ENCODE measurements at places on chromosomes 11 and 22.

GRCh38 chr11:37881741-37882140 lies 1283.7 kb upstream of the RAG2 start:
- DNase-seq, result no peak

DNA sequence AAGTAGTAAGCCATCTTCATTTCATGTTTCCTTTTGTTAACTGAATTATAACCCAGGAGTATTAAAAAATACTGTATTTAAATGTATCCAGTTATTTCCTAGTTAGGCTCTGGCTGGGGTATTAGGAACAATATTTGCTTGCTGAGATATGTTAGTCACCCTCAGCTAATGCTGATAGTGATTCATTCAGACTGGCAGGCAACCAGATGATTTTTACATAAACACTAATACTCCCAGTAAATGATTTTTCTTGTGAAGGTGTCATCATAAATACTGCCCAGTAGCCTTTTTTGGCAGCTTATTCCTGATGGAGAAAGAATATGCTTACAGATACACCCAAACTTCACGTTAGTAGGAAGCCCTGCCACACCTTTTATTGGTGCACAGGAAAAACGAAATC lies 8.1 kb downstream of the YWHAH start:
- no peak for DNase-seq

- DNase-seq, result no peak
These were observed 128.8 kb downstream of the APIP start for GRCh38 chr11:34787348-34787747.

GRCh38 chr11:124277804-124278203 lies 21.6 kb downstream of the OR8G5 start:
- DNase-seq, result no peak

DNA sequence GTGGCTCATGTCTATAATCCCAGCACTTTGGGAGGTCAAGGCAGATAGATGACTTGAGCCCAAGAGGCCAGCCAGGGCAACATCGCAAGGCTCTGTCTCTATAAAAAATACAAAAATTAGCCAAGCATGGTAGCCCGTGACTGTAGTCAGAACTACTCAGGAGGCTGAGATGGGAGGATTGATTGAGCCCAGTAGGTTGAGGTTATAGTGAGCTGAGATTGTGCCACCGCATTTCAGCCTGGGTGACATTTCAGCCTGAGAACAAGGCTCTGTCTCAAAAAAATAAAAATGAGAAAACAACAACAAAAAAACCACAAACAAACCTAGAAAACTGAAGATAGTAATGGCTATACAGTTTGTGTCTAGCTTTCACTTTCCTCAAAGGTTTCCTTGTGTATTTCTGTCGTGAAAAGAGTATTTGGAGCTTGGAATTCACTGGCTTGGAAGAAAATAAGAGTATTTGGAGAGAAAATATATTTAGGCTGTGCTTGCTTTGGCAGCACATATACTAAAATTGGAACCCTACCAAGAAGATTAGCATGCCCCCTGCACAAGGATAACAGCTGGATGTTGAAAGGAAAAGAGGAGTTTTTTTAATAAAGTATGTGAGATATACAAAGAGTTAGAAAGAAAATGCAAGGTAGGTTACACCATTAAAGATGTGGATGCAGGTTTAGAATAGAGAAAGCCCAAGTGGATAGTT lies 3.9 kb upstream of the BIRC3 start:
- DNase-seq, result no peak

DNA sequence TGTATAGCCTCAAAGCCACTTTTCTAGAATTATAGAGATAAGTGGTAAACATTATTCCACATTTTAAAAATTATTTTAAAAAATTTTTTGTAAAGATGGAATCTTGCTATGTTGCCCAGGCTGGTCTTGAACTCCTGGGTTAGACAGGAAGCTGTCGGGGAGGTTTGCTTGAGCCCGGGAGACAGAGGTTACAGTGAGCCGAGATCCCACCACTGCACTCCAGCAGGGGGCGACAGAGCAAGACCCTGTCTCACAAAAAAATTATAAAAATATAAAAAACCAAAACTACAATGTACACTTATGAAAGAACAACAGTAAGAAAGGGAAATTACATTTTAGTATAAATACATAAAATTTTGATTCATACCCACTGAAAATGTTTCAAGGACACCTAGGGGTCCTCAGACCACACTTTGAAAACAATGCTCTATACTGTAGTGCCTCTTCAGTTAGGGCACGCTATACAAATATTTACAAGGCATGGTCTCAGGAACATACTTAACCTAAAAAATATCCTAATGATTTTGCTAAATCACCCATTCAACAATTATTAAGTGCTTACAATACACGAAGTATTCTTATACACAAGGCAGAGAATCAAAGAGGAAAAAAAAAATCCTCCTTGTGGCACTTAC lies 111.2 kb downstream of the MRTFA start:
- no peak for DNase-seq

GRCh38 chr11:83895516-83895915 lies 609.3 kb upstream of the CCDC90B start:
- no peak for DNase-seq

DNA sequence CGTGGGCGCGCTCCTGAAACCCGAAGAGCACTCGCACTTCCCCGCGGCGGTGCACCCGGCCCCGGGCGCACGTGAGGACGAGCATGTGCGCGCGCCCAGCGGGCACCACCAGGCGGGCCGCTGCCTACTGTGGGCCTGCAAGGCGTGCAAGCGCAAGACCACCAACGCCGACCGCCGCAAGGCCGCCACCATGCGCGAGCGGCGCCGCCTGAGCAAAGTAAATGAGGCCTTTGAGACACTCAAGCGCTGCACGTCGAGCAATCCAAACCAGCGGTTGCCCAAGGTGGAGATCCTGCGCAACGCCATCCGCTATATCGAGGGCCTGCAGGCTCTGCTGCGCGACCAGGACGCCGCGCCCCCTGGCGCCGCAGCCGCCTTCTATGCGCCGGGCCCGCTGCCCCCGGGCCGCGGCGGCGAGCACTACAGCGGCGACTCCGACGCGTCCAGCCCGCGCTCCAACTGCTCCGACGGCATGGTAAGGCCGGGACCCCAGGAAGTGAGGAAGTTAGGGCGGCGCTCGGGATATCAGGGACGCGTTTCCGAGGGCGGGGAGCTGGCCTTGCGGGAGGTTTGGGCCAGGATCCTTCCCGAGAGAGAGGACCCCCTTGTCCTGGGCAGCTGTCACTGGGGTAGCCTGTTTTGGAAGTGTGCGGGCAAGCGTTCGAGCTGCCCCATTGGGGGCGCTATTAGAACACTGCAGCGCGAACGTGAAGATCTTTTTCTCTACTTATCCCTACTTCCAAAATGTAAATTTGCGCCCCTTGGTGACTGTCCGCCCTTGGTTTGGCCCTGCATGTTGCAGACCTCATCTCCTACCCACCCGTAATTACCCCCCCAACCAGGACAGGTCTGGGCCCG lies 796 bp downstream of the MYOD1 start:
- no peak for DNase-seq

DNA sequence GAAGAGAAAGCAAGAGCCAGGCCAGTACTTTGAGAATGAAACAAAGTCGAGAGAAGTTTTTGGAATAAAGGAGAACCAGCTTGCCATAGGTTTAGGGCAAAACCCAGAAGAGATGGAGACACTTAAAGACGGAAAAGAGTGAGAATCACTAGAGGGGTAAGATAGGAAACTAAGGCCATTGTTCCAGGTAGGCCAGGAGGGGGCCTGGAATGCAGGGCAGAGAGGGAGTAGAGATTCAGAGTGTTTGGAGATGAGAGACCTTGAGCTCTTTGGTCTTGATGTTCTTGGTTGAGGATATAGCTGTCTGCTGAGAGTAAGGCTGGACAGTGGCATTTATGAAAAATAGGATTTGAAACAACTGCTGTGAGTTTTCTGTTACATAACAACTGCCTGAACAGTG lies 263.3 kb upstream of the POU2AF2 start:
- no peak for DNase-seq

DNA sequence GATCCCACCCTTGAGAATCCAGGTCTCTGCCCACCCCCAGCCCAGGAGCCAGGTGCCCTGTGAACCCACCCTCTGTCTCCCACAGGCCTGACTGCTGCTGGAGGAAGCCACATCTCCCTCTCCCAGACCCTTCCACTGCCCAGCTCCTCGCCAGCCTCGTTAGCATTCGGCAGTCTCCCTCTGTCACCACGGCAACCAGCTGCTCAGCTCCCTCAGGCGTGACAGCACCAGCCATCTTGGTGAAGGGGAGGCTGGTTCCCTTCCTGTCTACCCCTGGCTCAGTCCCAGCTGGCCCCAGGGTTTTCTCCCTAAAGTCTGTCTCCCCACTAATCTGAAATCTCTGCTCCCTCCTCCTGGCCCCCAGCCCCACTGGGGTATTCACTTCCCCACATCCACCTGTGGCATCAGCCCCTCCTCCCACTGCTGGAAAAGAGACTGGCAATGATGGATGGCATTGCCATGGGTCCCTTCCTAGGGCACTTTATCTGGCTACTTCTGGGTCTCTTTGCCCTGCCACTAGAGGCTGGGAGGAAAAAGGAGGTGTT lies 28.1 kb downstream of the NRXN2 start:
- no peak for DNase-seq

- DNase-seq, result no peak
These were observed 154.1 kb downstream of the CTTN start for GRCh38 chr11:70552167-70553150.

- DNase-seq, result no peak
These were observed 2.7 kb downstream of the RNH1 start for GRCh38 chr11:504053-504993.

GRCh38 chr11:35166369-35167360 lies 27.7 kb downstream of the CD44 start:
- no peak for DNase-seq

DNA sequence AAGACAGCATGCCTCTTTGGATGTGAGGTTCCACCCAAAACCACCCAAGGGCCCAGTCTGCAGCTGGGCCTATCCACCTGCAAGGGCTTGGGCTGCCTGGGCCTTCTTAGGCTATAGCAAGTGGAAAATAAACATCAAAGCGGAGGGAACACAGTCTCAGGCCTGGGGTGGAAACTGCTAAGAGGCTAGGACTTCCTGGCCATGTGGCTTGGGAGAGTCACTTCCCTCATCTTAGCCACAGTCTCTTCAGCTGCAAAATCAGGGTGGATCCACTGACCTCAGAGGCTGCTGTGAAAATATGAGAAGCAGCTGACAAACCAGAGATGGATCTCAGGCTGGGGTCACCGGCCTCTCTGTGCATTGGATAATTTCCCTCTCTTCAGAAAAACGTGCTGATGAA lies 30.6 kb upstream of the TFIP11 start:
- DNase-seq, result no peak

DNA sequence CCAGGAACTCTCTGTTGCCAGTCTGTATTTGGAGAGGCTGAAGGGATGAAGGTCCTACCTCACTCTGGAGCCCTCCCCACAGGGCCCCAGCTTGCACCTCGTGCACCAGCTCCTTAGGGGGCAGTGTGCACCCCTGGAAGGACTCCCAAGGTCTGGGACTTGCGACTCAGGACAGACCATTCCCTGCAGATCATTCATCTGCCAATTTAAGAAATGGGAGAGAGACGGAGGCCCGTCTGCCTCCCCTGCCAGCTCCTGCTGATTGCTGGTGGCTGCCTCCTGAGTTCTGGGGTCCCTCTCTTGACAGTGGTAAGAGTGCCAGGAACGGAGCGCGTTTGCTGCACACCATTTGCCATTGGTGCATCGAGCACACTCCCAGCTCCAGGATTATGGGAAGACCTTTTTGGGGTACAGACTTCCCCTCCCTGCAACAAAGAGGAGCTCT lies 27.4 kb upstream of the MALAT1 start:
- no peak for DNase-seq

DNA sequence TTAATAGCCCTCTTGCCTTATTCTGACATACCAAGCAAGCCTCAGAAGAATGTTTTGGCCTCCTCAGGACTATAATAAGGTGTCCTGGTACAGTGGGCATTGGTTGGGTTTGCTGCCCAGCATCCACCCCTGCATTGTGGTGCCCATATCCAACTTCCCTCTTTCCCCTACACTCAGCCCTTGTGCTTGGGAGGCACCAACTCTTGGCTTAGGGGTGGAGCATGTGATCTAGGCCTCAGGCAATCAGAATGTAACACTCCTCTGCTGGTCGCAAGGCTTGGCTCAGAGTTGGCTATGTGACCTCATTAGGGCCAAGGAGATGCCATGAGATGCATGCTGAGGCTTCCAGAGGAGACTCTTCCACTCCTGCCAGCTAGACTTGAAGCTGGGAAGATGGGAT lies 123.0 kb downstream of the CSNK2A3 start:
- no peak for DNase-seq

- no peak for DNase-seq
These were observed 246.4 kb upstream of the PDGFD start for GRCh38 chr11:104410336-104410735.

DNA sequence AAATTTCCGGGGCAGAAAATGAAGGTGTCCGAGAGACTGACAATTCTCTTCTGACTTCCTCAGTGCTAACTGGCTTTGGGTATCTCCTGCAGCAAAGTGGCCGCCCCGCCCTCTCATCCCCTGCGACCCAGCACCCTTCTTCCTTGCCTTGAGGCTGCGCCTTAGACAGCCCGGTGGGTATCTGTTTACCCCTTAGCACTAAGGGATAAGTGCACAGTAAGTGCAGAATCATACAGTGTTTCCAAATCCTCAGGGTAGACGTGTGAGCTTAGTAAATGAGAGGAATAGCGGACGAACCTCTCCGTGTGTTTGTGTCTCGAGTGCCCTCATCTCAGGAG lies 368 bp upstream of the CHORDC1 start:
- no peak for DNase-seq

DNA sequence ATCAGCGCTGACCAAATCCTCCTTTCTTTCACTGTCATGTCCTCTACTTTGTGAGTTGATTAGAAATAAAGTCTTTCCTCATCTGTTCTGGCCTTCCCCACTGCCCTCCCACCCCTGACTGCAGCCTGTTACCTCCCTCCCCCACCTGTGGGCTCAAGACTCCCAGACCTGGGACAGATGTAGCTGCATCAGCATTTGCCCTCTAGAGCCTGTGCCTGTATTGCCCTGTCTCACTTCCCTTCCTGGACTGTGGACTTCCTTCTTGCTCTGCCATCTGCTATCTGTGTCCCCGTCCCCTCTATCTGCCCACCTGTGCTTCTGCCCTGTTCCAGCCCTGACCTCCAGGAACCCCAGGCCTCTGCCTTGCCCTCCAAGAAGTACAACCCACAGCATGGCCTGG lies 122.5 kb downstream of the GALNT18 start:
- no peak for DNase-seq

DNA sequence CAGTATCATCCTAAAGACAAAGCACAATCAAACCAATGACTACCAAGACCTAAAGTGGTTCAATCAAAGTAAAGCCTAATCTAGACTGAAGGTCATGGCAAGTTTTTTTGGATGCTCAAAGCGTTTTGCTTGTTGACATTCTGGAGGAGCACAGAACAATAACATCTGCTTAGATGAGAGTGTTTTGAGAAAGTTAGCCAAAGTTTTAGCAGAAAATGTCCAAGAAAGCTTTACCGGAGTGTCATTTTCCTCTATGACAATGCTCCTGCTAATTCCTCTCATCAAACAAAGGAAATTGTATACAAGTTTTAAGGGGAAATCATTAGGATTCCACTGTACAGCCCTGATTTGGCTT lies 256.9 kb upstream of the FAT3 start:
- no peak for DNase-seq

- DNase-seq, result no peak
These were observed 15.8 kb downstream of the CCDC134 start for GRCh38 chr22:41816241-41816640.

- no peak for DNase-seq
These were observed 211.0 kb downstream of the GRIK4 start for GRCh38 chr11:120722524-120722923.
